NCI-H1436 treated with DMSO at 0.1 percent for 48 hours (cell line): ENCODE measurements at places on chromosomes 1 and 21.

DNA sequence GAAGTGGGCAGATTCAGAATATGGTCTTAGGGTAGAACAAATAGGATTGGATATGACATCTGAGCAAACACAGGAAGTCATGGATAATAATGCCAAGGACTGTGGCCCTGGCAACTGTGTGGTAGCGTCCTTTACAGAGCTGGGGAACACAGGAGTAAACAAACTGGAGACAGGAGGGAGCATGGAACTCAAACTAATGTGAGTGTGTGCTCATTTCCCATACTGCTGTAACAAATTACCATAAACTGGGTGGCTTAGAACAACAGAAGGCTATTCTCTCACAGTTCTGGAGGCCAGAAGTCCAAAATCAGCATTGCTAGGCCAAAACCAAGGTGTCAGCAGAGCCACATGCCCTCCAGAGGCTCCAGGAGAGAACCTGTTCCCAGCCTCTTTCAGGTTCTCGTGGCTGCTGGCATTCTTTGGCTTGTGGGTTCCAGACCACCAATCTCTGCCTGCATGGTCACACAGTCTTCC is 106.4 kb downstream of the TGFBR3 start:
- no peak for DNase-seq

DNA sequence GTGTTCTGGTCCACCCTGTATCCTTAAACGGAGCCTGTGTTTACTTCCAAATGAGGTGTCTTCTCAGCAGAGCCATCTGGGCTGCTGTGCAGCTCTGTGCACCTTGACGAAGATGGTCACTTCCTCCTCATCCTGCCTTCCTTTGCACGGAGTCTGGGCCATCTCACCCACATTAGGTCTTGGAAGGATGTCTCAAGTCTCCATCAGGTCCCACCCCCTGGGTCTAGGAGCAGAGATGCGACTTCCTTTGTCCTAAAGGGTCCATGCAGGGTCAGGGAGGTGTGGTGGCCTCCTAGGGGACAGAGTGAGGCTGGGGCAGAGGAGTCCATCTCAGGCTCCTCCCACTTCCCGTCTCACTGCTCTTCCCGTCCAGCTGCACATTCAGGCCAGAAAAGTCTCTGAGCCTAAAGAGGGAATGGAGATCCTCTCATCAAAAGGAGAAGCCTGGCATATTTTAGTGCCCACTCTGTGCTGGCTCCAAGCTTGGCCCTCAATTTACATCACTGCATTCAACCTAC is 209.2 kb downstream of the MATN1 start:
- no peak for DNase-seq

- DNase-seq = no peak
These were observed 44.9 kb downstream of the CHAF1B start for GRCh38 chr21:36429947-36430546.

DNA sequence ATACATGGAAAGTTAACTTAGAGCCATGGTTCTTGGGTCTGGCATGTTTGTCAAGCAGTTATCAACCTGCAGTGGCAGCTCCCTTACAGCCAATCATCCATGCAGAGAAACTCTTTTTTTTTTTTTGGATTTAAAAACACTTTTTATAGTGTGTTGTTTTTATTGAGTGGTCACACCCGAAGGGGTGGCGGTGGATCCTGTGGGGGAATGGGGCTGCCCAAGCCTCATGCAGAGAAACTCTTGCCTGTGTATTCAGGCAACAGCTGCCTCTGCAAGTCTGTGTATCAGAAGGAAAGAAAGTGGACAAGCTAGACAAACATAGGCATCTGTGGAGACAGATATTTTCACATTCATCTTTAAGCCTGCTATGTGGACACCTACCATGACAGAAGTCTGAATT is 104.8 kb downstream of the GLUL start:
- DNase-seq = no peak

GRCh38 chr1:197674286-197674685 is 101.0 kb downstream of the DENND1B start:
- no peak for DNase-seq

GRCh38 chr1:82287556-82287955 is 486.8 kb downstream of the ADGRL2 start:
- no peak for DNase-seq

DNA sequence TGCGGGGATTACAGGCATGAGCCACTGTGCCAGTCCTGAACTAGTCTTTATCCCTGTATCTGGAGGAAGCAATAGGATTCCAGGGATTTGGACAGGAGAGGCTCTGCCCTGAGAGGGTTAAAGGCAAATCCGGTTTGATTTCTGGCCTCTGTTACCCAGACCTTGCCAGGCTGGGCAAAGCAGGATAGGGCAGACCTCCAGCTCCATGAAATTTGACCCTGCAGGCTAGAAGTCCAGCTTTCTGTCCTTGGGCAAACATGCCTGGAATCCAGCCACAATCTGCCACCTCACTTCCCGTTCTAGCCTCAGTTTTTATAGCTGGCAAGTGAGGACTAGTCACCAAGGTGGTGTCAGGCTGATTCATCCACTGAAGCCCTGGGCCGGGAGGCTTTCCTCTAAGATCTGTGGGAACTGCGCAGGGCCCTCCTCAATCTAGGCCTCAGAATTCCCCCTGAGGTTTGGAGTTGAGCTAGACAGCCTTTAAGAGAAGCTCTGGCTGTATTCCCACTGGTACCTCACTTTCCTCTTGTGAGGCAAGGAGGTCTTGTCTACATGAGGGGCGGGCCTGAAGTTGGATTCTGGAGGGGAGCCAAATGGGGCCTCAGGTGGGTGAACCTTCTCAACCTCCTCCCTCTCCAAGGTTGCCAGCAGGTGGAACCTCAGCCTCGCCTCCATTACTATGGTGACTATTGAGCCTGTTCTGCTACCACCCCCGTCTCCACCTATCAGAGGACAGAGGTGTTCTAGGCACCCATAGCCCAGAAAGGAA is 7.0 kb upstream of the P3R3URF start:
- DNase-seq = peak; percentile 83

- no peak for DNase-seq
These were observed 86.8 kb downstream of the ATP1B1 start for GRCh38 chr1:169193191-169193850.

GRCh38 chr1:159765806-159766205 is 15.0 kb upstream of the DUSP23 start:
- DNase-seq = no peak

- no peak for DNase-seq
These were observed 21.1 kb upstream of the GPR157 start for GRCh38 chr1:9149837-9150581.

- no peak for DNase-seq
These were observed 43.2 kb upstream of the CACHD1 start for GRCh38 chr1:64426681-64427080.

GRCh38 chr1:10597492-10598388 is 123.0 kb downstream of the PEX14 start:
- no peak for DNase-seq

- no peak for DNase-seq
These were observed 2.0 kb upstream of the WNT2B start for GRCh38 chr1:112506731-112507130.

GRCh38 chr1:115411371-115412063 is 73.5 kb upstream of the NGF start:
- DNase-seq = no peak
